Mucosa of gallbladder (tissue), 1 donor: ENCODE measurements at places on chromosomes 5 and 9. TPM values are rescaled to one million over a fixed set of nuclear protein-coding genes. Genes with fewer than 3 reads are reported as not detected.

The FBP2 gene
- total RNA-seq: not detected

The PDCD1LG2 gene
- 0.95 TPM for total RNA-seq

The THBS4 gene
- total RNA-seq: 1.5 TPM

- DNase-seq: no peak
Measured at GRCh38 chr5:176711883-176712282, 64.6 kb downstream of the TSPAN17 start.

DNA sequence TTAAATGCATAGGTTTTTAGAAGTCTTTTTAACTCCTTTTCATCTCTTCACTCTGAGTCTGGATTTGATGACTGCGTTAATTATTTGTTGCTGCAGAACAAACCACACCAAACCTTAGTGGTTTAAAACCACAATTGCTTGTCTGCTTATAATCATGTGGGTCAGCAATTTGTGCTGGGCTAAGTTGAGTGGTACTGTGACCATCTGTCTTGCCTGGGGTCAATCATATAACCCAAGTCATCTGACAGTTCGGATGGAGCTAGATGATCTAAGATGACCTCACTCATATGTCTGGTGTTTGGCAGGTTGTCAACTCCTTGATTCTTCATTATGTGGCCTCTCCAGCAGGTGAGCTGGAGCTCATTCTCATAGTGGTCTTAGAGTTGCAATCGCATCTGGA is 219.1 kb upstream of the ELAVL2 start:
- no peak for DNase-seq
